ENCODE measurements at places on chromosomes 12 and 14. TPM values are rescaled to one million over a fixed set of nuclear protein-coding genes. Genes with fewer than 3 reads are reported as not detected.

Gene PAPLN
- total RNA-seq, result 0.70 TPM

GRCh38 chr14:33879684-33880286 is 71.1 kb downstream of the EGLN3 start:
- no peak overlapping the region for H3K27ac ChIP-seq
- no peak overlapping the region for H3K4me3 ChIP-seq
- H3K4me1 ChIP-seq, result no peaks in the 10 kb centered on the region
- H3K27me3 ChIP-seq, result no peaks in the 10 kb centered on the region
- H3K36me3 ChIP-seq, result no peaks in the 10 kb centered on the region

DNA sequence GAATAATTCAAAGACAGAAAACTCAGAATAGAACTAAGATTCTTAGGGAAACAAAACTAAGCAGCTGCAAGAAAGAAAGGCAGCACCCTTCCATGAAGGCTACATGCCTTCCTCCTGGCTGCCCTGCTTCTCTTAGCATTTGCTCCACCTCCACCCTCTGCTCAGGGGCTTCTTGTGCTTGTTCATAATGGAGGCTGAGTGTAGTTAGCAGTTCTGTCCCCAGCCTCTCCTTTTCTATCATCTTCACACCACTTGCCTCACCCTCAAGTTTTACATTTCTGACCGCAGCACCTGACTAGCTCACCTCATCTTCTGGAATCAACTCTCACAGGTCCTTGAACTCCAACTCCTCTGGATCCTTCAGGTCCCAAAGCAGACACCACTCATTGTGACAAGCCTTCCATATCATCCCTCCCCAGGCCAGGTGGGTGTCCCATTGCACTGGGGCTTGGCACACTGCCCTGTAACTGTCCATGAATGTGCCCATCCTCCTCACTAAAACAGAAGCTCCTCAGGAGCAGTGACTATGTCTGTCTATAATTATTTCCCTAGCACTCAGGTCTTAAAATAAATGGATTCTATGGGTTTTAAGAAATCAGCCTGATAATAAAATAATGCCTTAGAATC is 139.1 kb downstream of the TMTC1 start:
- no peaks in the 10 kb centered on the region for H3K4me1 ChIP-seq
- H3K27me3 ChIP-seq, result no peaks in the 10 kb centered on the region
- no peak for DNase-seq
- no peaks in the 10 kb centered on the region for H3K36me3 ChIP-seq
- H3K4me3 ChIP-seq, result no peak overlapping the region

- H3K4me1 ChIP-seq, result no peaks in the 10 kb centered on the region
- no peaks in the 10 kb centered on the region for H3K27me3 ChIP-seq
- no peak overlapping the region for H3K4me3 ChIP-seq
- H3K36me3 ChIP-seq, result no peaks in the 10 kb centered on the region
- no peak overlapping the region for H3K27ac ChIP-seq
These were observed 17.2 kb downstream of the DIO3 start for GRCh38 chr14:101578489-101578888.

DNA sequence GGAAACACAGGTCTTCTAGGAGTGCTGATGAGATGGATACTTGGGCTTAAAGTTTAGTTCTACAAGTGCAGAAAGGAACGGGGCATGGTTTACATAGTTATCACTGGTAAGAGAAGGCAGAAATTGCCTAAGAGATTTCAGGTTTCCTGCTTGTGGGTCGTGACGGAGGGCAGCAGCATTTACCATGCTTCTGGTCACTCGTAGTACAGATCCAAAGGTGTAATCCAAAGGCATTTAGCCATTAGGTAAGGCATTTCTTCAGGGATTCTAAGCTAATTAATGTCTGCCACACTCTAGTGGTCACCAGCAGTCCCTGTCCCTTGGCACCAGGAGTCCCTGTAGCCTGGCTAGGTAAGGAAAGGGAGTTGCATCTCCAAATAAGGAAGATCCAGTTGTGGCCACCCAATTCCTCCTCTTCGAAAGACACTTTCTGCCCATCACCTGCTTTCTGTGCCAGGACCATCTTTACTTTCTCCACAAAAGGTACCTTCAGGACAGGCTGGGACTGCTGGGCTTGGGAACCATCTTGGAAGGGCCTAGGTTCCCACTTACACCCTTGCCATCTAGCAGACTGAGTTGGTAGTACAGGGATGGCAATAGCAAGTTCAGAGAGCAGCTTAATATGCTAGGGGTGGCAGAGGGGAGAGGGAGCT is 1.5 kb downstream of the GSTZ1 start:
- no peak overlapping the region for H3K4me3 ChIP-seq
- H3K36me3 ChIP-seq, result no peaks in the 10 kb centered on the region
- DNase-seq, result no peak

- no peaks in the 10 kb centered on the region for H3K27me3 ChIP-seq
- peaks cover 24% of the 10 kb centered on the region for H3K36me3 ChIP-seq
- H3K4me3 ChIP-seq, result no peak overlapping the region
- H3K4me1 ChIP-seq, result no peaks in the 10 kb centered on the region
- H3K27ac ChIP-seq, result no peak overlapping the region
- DNase-seq, result no peak
These were observed 188.3 kb upstream of the BCL2L14 start for GRCh38 chr12:11882301-11883019.

GRCh38 chr12:56151672-56152131 is 685 bp upstream of the MYL6B start:
- peak; percentile 49 for DNase-seq
- peak overlapping the region; percentile 68 for H3K4me3 ChIP-seq
- H3K4me1 ChIP-seq, result peaks cover 17% of the 10 kb centered on the region
- H3K27me3 ChIP-seq, result no peaks in the 10 kb centered on the region

- H3K27me3 ChIP-seq, result no peaks in the 10 kb centered on the region
- no peak overlapping the region for H3K27ac ChIP-seq
- no peaks in the 10 kb centered on the region for H3K4me1 ChIP-seq
- no peak overlapping the region for H3K4me3 ChIP-seq
- H3K36me3 ChIP-seq, result peaks cover 13% of the 10 kb centered on the region
These were observed 57.8 kb downstream of the PRORP start for GRCh38 chr14:35180179-35180578.

DNA sequence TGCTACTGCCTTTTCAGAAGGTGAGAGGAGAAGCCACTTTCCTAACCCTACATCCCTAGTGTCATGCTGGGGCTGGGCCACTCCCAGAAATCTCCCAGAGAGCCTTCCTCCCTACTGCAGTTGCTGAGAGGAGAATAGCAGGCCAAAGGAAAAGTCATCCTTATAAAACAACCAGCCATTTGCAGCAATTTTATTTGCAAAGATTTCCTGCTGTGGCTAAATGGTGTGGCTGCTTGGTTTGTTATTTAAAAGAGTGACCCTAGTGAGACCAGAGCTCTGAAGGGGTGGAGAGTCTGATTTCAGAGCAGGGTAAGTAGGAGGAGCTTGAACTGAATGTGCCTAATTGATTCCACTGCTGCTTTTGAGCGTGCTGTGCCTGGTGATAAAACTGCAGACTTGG is 232.0 kb downstream of the GRIN2B start:
- DNase-seq, result no peak
- H3K27ac ChIP-seq, result no peak overlapping the region

DNA sequence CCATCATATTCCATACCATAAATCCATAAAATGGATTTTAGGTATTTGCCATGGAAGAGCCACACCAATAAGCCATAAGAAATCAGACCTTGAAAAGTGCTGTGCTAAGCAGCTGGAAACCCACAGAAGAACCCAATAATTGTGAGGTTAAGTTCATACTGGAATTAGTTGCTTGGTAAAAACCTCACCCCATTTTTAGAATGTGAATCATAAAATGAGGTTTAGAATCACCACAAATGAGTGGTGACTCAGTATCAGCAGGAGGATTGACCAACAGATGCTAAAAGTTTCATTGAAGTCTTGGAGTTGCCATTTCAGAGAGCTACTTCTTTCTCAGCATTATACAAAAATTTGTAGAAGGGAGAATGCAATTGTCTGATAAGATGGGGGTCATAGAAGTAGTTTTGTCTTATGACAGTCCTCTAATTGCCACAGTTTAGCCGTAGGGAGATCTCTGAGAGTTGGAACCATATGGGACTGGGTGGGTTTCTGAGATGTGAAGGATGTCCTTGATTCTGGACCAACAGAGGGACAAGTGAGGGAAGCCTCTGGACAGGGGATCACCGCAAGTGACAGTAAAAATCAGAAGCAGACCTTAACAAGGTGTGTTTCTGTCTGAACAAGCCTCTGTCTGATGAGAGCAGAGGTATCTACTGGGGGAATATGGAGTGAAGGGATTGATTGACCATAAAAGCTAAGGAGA is 1.4 kb upstream of the STON2 start:
- no peaks in the 10 kb centered on the region for H3K4me1 ChIP-seq
- H3K36me3 ChIP-seq, result no peaks in the 10 kb centered on the region
- no peak overlapping the region for H3K4me3 ChIP-seq
- H3K27ac ChIP-seq, result no peak overlapping the region
- DNase-seq, result no peak

DNA sequence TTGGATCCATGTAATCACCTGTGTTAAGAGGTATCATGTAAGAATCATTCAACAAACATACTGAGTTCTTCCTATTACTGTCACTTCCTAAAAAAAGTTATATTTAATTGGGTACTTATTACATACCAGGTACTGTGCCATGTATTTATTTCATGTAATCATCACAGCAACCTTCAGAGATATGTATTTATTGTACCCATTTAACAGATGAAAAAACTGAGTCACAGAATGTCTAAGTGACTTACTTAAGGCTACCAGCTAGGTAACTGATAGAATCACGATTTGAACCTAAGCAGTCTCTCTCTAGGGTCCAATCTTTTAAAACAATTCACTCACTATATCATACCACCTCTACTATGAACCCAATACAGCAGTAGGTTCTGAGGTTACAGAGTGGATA is 2.0 kb downstream of the PSME2 start:
- no peak overlapping the region for H3K4me3 ChIP-seq
- H3K36me3 ChIP-seq, result peaks cover 25% of the 10 kb centered on the region
- peaks cover 48% of the 10 kb centered on the region for H3K4me1 ChIP-seq
- H3K27ac ChIP-seq, result no peak overlapping the region

GRCh38 chr14:68210729-68211299 is 391.2 kb downstream of the RAD51B start:
- H3K27me3 ChIP-seq, result no peaks in the 10 kb centered on the region
- peak; percentile 38 for DNase-seq
- H3K36me3 ChIP-seq, result no peaks in the 10 kb centered on the region
- H3K4me3 ChIP-seq, result peak overlapping the region; percentile 19
- H3K27ac ChIP-seq, result peak overlapping the region; percentile 92
- H3K4me1 ChIP-seq, result peaks cover 30% of the 10 kb centered on the region

- no peak for DNase-seq
- H3K4me3 ChIP-seq, result no peak overlapping the region
- no peak overlapping the region for H3K27ac ChIP-seq
- H3K4me1 ChIP-seq, result no peaks in the 10 kb centered on the region
- peaks cover 13% of the 10 kb centered on the region for H3K36me3 ChIP-seq
- H3K27me3 ChIP-seq, result no peaks in the 10 kb centered on the region
These were observed 107.1 kb downstream of the GPR135 start for GRCh38 chr14:59358102-59358501.

- H3K4me1 ChIP-seq, result no peaks in the 10 kb centered on the region
- no peak overlapping the region for H3K4me3 ChIP-seq
- H3K27ac ChIP-seq, result no peak overlapping the region
- H3K27me3 ChIP-seq, result no peaks in the 10 kb centered on the region
These were observed 25.1 kb upstream of the KLRB1 start for GRCh38 chr12:9632766-9633165.

DNA sequence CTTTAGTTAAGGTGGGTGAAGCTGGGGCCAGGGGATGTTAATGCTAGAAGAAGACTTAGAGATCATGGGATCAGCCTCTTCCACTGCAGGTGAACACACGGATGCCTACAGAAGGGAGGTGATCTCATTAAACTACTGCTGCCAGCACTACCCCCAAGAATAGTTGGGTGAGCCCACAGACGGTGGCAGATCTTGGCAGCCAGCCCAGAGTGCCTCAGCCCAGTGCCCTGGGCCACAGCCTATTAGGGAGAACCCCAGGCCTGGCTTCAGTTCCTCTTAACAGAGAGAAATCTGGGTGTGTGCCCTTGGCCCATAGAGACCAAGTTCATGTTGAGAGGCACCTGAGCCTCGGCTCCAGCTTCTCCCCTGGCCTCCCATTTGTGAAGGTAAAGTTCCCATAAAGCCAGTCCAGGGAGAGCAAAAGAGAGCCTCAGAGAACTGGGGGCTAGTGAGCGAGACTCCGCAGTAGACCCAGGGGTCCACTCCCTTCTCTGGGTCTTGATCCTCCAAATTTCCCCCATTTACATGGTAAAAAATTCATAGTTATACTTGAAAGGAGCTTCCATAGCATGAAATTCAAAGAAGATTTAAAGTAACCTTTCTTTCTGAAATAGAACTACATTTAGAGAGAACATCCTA is 125.0 kb upstream of the CCND2 start:
- peaks cover 29% of the 10 kb centered on the region for H3K4me1 ChIP-seq
- no peak for DNase-seq
- no peaks in the 10 kb centered on the region for H3K36me3 ChIP-seq

DNA sequence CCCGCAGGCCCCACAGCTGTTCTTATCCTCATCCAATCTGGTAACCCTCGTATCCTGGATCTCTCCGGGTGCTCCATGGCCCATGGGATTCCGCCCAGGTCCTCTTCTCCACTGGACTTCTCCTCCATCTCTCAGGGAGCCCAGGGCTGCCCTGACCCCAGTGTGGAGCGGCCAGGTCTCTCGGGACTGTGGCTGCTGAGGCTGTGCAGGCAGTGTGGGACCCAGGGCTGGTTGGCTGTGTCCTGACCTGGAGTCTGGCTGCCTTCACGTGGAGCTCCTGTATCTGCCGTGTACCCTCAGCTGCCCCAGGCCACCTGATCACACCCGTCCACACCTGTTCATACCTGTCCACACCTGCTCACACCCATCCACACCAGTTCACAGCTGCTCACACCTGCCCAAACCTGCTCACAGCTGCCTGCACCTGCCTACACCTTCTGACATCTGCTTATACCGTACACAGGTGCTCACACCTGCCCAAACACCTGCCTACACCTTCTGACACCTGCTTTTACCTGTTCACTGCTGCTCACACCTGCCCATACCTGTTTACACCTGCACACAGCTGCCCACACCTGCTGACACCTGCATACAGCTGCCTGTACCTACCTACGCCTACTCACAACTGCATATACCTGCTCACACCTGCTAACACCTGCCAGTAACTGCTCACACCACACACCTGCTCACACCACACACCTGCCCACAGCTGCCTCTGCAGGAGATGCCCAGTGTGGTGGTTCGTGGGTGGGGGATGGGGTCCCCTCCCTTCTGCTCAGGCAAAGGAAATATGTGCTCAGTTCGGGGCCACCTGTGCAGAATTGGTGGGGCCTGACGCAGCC is 92.2 kb downstream of the GALNT9 start:
- DNase-seq, result no peak
- no peak overlapping the region for H3K27ac ChIP-seq
- no peak overlapping the region for H3K4me3 ChIP-seq
- H3K27me3 ChIP-seq, result no peaks in the 10 kb centered on the region

GRCh38 chr12:95066091-95066855 is 7.1 kb downstream of the NR2C1 start:
- H3K4me1 ChIP-seq, result no peaks in the 10 kb centered on the region
- no peaks in the 10 kb centered on the region for H3K27me3 ChIP-seq
- H3K4me3 ChIP-seq, result no peak overlapping the region
- DNase-seq, result no peak

DNA sequence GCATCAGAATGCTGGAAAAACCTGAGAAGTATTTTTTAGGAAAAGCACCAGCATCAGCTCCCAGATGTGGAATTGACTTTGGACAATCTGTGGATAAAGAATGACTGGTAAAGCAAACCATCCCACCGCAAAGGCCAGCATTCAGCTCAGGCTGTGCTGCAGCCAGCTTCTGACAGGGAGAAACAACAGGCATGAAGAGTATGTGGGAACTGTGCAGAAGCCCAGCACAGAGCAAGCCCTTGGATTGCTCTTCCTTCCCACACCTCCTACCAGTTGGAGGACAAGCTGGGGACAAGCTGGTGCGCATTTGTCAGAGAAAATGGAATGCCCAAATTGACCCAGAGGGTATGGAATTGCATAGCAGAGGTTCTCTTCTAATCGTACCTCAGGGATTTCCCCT is 228.1 kb downstream of the ANO2 start:
- H3K36me3 ChIP-seq, result no peaks in the 10 kb centered on the region
- H3K27me3 ChIP-seq, result no peaks in the 10 kb centered on the region
- no peak overlapping the region for H3K27ac ChIP-seq
